Dermis microvascular lymphatic vessel endothelial cell (primary cell): ENCODE measurements at places on chromosomes 1 and 21. TPM values are rescaled to one million over a fixed set of nuclear protein-coding genes. Genes with fewer than 3 reads are reported as not detected.

The KRTAP10-4 gene
- total RNA-seq: not detected in 2 replicates

- no peak for DNase-seq
Observed at GRCh38 chr1:217673387-217673786, 42.2 kb downstream of the SPATA17 start.

The CD1D gene
- total RNA-seq: 0.13 TPM in 1 of 2 replicates, not detected in the other

- no peak for DNase-seq
Observed at GRCh38 chr1:57468641-57469523, 45.0 kb upstream of the DAB1 start.

DNA sequence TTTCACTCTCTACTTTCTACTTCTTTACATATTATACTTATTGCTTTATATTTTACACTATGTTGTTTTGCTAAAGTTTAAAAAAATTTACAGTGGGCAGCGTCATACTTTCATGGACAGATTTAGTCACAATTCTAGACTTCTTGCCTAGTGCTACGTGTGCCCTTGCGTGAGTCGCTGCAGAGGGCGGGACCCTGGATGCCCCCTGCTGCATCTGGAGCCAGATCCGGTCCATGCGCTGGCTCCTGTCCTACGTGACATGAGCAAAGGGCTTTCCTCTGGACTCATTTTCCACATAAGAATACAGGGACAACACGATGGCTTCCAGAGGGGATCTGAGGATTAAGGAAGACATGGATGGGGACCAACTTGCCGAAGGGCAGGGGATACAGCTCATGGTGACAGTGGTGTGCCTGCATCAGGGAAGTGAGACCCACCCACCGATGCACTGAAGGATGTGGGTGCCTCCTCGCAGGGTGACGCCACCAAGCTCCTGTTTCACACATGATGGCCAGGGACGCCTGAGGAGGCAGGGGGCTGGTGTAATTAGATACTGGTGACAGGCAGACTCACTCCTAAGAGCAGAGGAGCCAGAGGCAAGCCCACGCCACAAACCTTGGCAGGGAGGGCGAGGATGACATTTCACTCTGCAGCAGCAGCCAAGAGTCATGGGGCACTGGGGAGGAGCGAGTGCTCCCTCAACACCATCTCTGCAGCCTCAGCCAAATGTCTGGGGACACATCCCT lies 86.6 kb downstream of the DMRTB1 start:
- DNase-seq: no peak

The COL8A2 gene
- 1.0 and 2.3 TPM in 2 replicates for total RNA-seq

DNA sequence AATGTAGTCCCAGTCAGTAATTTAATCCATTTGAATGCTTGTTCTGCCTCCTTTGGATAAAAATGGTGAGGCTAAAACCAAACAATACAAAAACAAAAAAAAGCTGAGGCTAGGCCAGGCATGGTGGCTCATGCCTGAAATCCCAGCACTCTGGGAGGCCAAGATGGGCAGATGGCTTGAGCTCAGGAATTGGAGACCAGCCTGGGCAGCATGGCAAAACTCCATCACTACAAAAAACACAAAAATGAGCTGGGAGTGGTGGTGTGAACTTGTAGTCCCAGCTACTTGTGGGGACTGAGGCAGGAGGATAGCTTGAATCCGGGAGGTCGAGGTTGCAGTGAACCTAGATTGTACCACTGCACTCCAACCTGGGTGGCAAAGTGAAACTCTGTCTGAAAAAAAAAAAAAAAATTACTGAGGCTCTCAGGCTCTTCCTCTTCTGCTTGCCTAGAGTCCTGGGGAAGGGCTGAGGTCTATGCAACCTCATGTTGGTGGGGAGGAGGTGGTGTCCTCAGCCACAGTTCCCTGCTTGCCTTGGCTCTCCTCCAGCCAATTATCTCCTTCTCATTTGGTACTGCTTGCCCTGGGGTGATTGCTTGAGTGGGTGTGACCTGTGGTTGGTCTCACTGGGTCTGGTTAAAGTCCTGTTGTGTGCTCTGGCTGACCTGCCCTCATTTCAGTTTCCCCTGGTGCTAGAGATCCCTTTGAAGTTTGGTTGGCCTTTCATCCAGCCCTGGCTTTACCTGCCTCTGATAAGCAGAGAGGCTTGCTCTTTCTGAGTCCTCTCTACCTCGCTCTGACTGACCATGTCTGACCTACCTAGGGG lies 20.9 kb downstream of the S1PR1 start:
- DNase-seq: no peak

The KRTAP11-1 gene
- total RNA-seq: not detected in 2 replicates

The LPAR3 gene
- total RNA-seq: under 0.01 TPM in 1 of 2 replicates, not detected in the other

The KRTAP13-1 gene
- not detected in 2 replicates for total RNA-seq

The OR14C36 gene
- total RNA-seq: not detected in 2 replicates

The SHISAL2A gene
- total RNA-seq: not detected in 2 replicates

The SHE gene
- 69.1 and 86.5 TPM in 2 replicates for total RNA-seq

DNA sequence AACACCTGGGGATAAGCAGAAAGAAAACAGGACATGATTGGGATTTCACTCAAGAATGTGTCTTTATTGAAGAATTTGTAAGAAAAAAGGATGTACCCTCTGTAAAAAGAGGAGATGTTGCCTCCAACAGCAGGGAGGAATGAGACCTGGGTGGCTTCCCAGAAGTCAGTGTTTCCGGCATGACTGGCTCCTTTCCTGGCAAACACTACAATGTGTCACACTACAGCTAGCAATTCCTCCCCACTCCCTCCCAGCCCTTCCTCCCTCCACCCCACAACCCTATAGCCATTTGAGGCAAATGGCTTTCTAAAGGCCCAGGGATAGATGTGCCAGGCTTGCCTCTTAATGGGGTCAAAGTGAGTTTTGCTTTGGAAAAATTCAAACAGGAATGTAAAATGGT lies 11.5 kb upstream of the COL8A2 start:
- peak; percentile 59 for DNase-seq

DNA sequence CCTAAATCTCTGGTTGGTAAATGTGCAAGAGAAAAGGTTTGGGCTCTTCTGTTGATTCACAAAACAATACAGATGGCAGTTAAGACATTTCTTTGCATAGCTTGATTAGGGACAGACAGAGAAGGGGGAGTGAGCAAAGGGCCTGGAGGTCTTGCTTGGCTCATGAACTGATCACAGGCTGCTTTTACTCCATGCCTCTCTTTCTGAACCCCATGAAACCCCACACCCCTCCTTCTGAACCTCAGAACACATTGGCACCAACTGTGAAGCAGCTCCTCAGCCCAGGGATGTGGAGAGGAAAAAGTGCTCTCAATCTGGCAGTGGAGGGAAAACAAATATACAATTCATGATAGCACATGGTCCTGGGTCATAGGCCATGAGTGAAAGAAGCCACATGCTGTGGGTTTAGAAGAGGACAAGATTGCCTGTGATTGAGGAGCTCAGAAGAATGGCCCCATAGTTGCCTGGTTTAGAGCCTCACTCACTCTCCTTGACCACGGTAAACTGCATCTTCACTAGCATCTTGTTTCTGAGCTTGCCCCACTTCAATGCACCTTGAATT lies 111.6 kb upstream of the GADD45A start:
- DNase-seq: no peak

The FAAH gene
- total RNA-seq: 0.64 and 1.1 TPM in 2 replicates

DNA sequence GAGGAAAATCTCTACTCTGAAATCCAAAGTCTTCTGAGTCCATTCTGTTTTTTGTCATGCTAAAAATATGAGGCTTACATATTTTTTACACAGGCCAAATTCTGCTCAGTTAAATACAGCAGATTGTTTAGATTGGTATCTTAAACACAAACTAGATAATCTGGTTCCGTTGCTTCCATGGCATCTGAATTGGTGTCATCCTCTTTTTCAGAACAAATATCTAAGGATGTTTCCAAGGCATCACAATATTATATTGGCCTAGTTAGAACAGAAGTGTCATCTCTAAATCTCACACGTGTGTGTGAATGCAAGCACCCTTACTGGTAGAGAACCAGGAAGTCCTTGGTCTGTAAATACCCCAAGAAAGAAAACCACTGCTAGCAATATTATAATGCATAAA lies 151.2 kb downstream of the NRIP1 start:
- DNase-seq: no peak

DNA sequence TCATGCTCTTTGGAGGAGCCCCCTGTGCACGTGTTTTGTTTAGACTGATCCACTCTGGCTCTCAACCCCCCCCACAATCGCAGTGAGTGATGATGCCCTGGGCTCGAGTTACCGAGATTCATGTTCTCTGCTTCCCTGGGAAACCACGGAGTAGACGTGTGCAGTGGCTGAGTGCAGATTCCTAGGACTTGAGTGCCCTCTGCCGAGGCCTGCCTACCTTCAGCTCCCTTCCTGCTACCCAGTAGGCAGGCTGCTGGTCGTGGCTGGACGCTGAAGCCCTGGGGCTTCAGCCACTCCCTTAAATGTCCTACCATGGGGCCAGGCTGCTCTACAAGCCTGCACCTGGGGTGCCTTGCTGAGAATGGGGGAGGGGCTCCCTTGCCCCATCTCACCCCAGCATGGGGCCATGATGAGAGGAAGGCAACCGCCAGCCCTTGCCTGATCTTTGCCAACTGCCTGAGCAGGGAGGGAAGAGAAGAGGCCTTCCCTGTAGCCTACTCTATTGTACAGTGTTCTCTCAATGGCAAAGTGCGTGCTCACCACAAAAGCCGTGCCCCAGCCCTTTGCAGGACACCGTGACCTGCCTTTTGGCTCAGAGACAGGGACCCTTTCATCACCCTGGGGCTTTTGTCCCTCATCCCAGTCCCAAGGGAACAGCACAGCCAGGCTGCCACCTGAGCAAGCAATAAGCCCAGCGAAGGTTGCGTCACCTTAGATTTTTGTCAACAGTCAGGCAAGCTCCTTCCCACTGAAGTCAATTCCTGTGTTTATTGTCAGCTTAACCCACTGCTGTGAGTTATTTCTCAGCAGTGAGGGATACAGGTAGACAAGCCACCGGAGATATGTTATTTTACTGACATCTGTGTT lies 4.1 kb upstream of the GRIK3 start:
- DNase-seq: peak; percentile 4

DNA sequence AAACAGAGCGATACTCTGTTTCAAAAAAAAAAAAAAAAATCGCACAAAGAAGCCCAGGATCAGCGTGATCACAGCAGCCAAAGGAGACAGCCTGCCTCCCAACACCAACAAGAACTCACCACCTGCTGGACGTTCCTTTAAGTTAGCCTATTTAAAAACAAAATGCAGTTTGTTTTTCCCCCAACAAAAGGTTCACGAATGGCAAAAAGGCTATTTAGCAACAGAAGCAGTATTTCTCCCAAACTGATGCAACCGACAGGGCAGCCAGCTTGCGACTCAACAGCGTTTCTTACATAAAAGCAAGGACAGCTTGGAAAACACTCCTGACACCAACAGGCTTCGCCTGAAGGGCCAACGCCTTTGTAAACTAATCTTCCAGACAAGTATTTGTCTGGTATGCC lies 6.8 kb downstream of the SSU72 start:
- DNase-seq: no peak

- peak; percentile 42 for DNase-seq
Observed at GRCh38 chr21:36422279-36423098, 37.3 kb downstream of the CHAF1B start.

DNA sequence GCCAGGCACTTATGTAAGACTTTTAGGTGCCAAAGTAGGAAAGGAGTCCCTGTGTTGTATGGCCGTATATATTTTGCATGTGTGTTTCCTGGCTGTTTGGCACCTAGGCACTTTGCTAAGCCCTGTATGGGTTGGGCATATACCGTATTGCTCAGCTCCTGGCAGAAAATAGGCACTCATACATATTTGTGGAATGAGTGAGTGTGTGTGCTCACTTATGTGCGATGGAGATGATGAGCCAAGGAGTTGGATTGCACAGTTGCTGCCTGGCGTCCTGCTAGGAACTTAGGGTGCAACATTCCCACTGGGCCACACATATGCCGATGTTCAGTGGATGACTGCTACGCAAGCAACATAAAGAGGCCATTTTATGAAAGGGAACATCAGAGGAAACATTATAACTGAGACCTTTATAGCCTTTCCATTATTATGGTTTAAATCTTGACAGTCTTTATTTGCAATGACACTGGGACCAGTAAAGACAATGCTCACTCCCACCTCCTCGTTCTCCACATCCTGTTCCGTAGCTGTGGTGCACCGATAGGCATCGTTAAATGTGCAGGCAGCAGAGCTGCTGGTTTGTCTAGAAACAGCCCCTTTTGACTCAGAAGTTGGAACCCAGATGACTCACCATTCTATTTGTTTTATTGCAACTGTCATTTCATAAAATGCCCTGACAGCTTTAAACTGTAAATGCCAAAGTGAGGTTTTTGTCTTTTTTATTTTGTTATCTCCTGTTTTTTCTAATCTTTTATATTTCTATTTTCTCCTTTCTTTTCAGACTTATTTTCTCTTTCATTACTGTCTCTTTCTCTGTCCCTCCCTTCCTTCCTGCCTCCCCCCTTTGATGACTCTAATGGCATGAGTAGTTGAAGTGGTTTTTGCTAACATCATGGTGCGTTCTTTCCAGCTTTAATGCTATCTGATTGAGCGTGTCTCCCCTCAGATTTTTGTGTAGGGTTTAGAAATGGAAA lies 36.1 kb downstream of the PEX14 start:
- DNase-seq: peak; percentile 88

DNA sequence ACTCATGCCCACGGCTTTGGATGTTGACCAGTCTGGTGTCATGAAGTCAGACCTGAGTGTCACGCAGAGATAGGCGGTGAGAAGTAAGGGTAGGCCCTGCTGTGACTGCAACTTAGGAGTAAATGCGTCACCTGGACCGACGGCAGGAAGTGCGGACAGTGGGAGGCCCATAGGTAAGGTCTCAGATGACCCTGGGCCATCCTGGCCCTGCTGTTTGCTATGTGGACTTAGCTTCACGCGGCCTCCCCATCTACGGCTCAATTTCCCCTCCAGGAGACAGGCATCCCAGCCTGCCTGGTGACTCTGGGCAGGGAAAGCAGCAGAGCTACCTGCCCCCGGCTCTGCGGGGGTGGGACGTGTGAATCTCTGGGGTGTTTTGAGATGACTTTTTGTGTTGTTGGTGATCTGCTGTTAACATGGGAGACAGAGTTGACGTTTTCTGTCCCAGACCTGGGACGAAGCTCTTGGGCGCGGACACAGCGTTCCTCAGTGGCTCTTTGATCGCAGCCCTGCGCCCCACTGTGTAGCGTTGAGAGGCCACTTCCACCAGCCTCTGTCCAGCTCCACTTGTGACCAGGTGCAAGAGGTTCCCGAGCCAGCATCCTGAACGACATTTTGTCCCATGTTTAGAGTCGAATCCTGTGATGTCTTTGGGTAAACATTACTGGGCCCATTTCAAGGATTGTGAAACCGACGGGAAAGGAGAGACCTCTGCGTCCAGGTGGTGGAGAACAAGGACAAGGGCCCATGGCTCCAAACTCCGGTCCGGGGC lies 39.9 kb downstream of the CRYAA start:
- DNase-seq: no peak
